ENCODE measurements at places on chromosomes 6 and 20. TPM values are rescaled to one million over a fixed set of nuclear protein-coding genes. Genes with fewer than 3 reads are reported as not detected.

- DNase-seq, result no peak
- H3K27me3 ChIP-seq, result no peaks in the 10 kb centered on the region
- no peak overlapping the region for H3K4me3 ChIP-seq
- H3K36me3 ChIP-seq, result no peaks in the 10 kb centered on the region
- no peak overlapping the region for H3K27ac ChIP-seq
- H3K4me1 ChIP-seq, result peaks cover 2% of the 10 kb centered on the region
Measured at GRCh38 chr6:137269803-137270202, 50.6 kb upstream of the IFNGR1 start.

GRCh38 chr6:96621983-96622382 lies 59.1 kb downstream of the FHL5 start:
- no peaks in the 10 kb centered on the region for H3K4me1 ChIP-seq
- no peak for DNase-seq
- no peaks in the 10 kb centered on the region for H3K36me3 ChIP-seq
- H3K27me3 ChIP-seq, result no peaks in the 10 kb centered on the region

GRCh38 chr6:14635195-14635594 lies 517.6 kb downstream of the CD83 start:
- H3K27ac ChIP-seq, result no peak overlapping the region
- H3K4me3 ChIP-seq, result no peak overlapping the region
- H3K4me1 ChIP-seq, result no peaks in the 10 kb centered on the region
- H3K36me3 ChIP-seq, result no peaks in the 10 kb centered on the region

DNA sequence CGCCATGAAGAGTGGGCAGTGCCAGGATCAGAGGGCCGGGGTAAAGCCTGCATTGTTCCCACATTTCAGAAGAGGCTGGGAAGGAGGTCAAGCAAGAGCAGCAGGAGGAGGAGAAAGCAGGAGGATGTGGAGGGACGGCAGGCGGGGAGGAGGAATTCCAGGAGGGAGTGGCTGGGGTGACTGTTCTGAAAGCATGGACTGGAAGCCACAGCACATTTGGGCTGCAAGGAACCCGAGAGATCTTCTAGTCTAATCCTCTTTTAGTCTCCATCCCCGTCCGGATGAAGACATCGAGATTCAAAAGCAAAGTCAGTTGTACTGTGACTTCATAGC lies 76.9 kb downstream of the FAM50B start:
- no peaks in the 10 kb centered on the region for H3K27me3 ChIP-seq
- H3K4me1 ChIP-seq, result no peaks in the 10 kb centered on the region
- no peak overlapping the region for H3K4me3 ChIP-seq
- no peaks in the 10 kb centered on the region for H3K36me3 ChIP-seq
- DNase-seq, result no peak

- H3K27ac ChIP-seq, result no peak overlapping the region
- H3K4me3 ChIP-seq, result no peak overlapping the region
- H3K4me1 ChIP-seq, result no peaks in the 10 kb centered on the region
- DNase-seq, result no peak
Measured at GRCh38 chr6:71502956-71503355, 214.3 kb downstream of the OGFRL1 start.

- H3K4me1 ChIP-seq, result no peaks in the 10 kb centered on the region
- H3K27ac ChIP-seq, result no peak overlapping the region
- H3K27me3 ChIP-seq, result no peaks in the 10 kb centered on the region
- H3K36me3 ChIP-seq, result no peaks in the 10 kb centered on the region
Measured at GRCh38 chr6:132404736-132405135, 3.5 kb upstream of the MOXD1 start.

DNA sequence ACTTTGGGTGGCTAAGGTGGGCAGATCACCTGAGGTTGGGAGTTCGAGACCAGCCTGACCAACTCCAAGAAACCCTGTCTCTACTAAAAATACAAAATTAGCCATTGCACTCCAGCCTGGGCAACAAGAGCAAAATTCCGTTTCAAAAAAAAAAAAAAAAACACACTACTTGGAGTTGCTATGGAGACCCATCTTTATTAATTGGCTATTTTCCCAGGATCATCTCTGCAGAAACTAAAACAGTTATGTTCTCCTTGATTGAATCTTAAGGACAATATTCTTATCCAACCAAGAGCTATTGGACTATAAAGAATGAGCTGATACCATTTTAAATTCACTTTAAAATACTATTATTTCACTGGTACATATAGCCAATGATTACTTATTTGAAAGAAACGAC lies 14.7 kb downstream of the AKIRIN2 start:
- H3K27ac ChIP-seq, result no peak overlapping the region
- peaks cover 3% of the 10 kb centered on the region for H3K4me1 ChIP-seq
- no peaks in the 10 kb centered on the region for H3K36me3 ChIP-seq

GRCh38 chr6:140987364-140988155 lies 1145.2 kb upstream of the GJE1 start:
- H3K4me1 ChIP-seq, result no peaks in the 10 kb centered on the region
- no peak for DNase-seq
- no peaks in the 10 kb centered on the region for H3K36me3 ChIP-seq
- no peak overlapping the region for H3K4me3 ChIP-seq
- H3K27me3 ChIP-seq, result no peaks in the 10 kb centered on the region
- no peak overlapping the region for H3K27ac ChIP-seq

DNA sequence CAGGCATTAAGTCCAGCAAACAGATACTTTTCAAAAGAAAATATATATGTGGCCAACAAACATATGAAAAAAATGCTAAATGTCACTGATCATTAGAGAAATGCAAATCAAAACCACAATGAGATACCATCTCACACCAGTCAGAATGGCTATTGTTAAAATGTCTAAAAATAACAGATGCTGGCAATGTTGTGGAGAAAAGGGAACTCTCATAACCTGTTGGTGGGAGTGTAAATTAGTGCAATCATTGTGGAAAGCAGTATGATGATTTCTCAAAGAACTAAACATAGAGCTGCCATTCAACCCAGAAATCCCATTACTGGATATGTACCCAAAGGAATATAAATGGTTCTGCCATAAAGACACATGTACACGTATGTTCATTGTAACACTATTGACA lies 20.6 kb downstream of the KCNQ5 start:
- no peaks in the 10 kb centered on the region for H3K36me3 ChIP-seq
- no peak for DNase-seq
- no peak overlapping the region for H3K4me3 ChIP-seq
- no peaks in the 10 kb centered on the region for H3K27me3 ChIP-seq
- H3K4me1 ChIP-seq, result no peaks in the 10 kb centered on the region
- no peak overlapping the region for H3K27ac ChIP-seq

- peak overlapping the region; percentile 12 for H3K27ac ChIP-seq
- no peak overlapping the region for H3K4me3 ChIP-seq
- no peaks in the 10 kb centered on the region for H3K36me3 ChIP-seq
Measured at GRCh38 chr6:34546551-34547321, 9.4 kb downstream of the SPDEF start.

DNA sequence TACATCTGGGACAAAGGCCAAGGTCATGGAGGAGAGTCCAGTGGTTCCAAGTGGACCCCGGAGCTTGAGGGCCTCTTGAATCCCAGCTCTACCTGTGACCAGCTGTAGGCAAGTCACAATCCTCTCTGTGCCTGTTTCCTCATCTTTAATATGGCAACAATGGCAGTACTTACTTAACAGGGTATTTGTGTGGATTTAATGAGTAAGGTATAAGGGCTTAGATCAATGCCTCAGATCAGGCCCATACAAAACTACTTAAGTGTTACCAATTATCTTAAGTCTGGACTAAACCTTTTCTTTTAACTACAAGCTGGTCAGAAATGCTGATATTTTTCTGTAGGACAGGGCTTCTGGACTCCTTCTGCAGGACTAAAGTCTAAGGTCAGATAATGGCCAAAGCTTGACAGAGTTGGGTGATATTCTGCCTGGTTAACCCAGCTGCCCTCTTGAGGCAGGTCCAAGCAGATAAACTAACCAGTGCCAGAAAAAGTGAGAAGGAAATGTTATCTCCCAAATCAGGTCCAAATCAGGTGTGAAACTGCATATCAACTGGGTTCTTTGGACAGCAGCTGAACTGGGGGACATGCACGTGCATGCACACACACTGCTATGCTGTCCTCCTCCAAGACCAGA lies 2.2 kb downstream of the SULF2 start:
- H3K4me1 ChIP-seq, result no peaks in the 10 kb centered on the region
- peaks cover 2% of the 10 kb centered on the region for H3K36me3 ChIP-seq
- H3K4me3 ChIP-seq, result no peak overlapping the region
- no peak overlapping the region for H3K27ac ChIP-seq

DNA sequence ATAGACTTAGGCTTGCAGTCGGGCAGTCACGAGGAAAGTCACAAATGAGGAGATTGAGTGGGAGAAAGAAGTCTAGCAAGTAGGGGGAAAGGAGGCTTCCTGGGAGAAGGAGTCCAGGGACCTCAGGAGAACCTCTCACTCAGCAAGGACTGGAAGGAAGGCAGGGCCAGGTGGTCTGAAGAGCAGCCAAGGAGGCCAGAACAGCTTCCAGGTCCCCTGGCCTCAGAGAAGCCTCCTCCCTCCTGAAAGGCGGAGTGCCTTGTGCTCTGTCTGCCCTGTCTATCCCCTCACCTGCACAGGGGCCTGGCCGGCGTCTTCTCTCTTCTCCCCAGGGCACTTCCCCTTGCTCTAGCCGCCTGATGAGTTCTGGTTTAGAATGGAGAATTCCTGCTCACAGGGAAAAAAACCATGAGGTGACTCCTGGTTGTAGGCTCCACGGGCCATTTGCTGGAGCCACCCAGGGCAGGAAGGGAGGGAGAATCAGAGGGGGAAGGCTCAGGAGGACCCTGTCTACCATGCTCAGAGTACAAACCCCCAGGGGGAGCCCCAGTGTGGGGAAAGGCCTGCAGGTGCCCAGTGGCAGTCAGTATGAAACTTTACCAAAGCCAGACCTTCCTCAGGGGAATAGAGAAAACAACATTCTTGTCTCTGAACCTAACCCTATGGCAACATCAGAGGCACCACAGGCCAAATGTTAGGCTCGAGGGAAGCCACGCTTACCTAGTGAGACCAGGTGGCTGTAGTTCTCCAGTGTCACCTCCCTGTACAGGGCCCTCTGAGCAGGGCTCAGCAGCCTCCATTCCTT lies 11.2 kb downstream of the ZNF337 start:
- H3K4me3 ChIP-seq, result no peak overlapping the region
- H3K4me1 ChIP-seq, result no peaks in the 10 kb centered on the region
- H3K27me3 ChIP-seq, result no peaks in the 10 kb centered on the region
- no peak for DNase-seq
- peaks cover 16% of the 10 kb centered on the region for H3K36me3 ChIP-seq

- H3K36me3 ChIP-seq, result peaks cover 24% of the 10 kb centered on the region
- H3K27ac ChIP-seq, result peak overlapping the region; percentile 94
- peak; percentile 96 for DNase-seq
Measured at GRCh38 chr6:41040101-41040939, 1.3 kb upstream of the UNC5CL start.

DNA sequence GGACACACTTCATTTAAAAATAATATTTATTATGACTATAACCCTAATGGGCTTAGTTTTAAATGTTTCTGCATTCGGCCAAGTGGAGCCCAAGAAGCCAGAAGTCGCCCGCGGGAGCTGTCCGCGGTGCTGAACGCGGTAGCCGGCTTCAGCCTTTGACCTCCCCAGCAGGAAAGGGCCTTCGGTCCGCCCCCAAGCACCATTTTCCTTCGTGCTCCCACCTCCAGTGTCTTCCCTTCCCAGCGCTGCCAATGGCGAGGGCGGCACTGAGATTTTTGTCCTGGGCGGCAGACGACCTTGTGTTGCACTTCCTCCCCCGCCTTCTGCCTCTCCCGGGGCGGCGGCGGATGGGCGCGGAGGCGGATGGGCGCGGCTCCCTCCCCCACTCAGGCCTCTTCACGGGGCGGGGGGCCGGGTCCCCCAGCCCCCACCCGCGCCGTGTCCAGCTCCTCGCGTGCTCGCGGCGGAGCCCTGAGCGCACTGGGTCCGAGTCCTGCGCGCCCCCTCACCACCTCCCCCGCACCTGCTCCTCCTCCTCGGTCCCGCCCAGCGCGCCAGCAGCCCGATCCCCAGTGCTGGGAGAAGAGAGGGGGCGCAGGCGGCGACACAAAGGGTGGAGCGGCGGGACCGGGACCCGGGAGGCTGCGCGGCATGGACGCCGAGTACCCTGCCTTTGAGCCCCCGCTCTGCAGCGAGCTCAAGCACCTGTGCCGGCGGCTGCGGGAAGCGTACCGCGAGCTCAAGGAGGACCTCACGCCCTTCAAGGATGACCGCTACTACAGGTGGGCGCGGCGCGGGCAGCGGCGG lies 23.6 kb upstream of the TMEM181 start:
- H3K4me1 ChIP-seq, result peaks cover 3% of the 10 kb centered on the region
- H3K27ac ChIP-seq, result no peak overlapping the region
- no peaks in the 10 kb centered on the region for H3K36me3 ChIP-seq
- DNase-seq, result peak; percentile 93
- H3K27me3 ChIP-seq, result peaks cover 10% of the 10 kb centered on the region

DNA sequence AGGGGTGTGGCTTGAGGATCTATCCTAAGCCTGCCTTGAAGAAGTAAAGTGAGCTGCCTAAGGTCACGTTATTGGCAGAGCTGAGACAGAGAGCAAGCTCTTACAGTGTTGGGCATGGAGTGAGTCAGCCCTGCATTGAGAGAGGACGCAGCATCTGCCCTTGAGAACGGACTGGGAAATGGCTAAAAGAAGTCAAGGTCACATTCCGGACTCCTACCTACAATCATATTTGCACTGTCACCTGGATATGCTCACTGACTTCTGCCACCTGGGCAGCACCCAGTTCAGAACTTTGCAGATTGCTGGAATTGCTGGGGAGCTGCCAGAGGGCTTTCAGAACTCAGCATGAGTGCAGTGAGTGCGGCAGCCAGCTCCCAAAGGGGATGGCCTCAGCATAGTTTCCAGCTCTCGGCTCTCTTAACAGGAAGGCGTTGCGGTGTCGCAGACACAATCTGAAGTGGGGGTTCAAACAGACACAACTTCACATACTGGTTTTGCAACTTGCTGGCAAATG lies 199.3 kb upstream of the SGK1 start:
- peak; percentile 90 for DNase-seq
- H3K27me3 ChIP-seq, result no peaks in the 10 kb centered on the region
- H3K4me3 ChIP-seq, result no peak overlapping the region
- no peaks in the 10 kb centered on the region for H3K36me3 ChIP-seq
- no peaks in the 10 kb centered on the region for H3K4me1 ChIP-seq

DNA sequence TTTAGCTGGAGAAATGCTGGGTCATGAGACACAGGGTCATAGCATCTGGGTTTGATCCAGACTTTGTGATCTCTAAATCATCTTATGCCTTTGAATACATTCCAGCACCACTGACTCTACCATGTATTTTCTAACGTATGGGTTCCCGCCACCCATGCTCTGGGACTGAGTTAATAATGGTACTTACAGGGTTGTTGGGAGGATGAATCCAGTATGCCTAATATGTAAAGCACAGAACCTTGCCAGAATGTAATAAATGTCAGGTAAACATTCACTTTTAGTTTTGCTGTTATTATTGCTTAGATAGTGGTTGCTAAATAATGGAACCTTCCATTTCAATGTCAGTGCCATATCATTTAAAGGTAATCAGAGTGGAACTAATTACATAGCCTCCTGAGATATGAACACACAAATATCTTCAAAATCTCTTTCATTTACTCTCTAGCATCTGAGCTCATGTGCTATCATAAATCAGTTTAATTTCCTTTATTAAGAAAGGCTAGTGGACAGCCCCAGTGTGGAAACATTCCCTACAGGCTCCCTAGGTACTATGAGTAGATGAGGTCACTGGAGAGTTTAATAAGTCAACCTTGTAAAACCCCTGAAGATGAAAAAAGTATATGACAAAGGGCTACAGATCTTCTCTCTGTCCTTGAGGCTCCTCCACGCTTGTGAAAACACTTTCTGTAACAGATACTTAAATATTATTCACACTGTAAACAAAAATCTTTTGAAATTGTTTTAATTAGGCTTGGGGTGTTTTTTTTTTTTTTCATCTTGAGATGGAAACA lies 226.6 kb downstream of the ALDH8A1 start:
- DNase-seq, result no peak
- no peak overlapping the region for H3K4me3 ChIP-seq
- H3K27me3 ChIP-seq, result no peaks in the 10 kb centered on the region
- H3K4me1 ChIP-seq, result no peaks in the 10 kb centered on the region

Gene HSD17B8
- 33.8 TPM for polyA plus RNA-seq

Gene FITM2
- 2.7 TPM for polyA plus RNA-seq

Gene MBOAT1
- 11.3 TPM for polyA plus RNA-seq

Gene BCAS1
- 18.4 TPM for polyA plus RNA-seq

Gene MLN
- 89.2 TPM for polyA plus RNA-seq

Gene COX7A2
- 214 TPM for polyA plus RNA-seq

All from small intestine (tissue), 16 donors.